ENCODE measurements at places on chromosomes 6 and 20. TPM values are rescaled to one million over a fixed set of nuclear protein-coding genes. Genes with fewer than 3 reads are reported as not detected.

BPIFB4 gene
- not detected for total RNA-seq

AGER gene
- total RNA-seq, result 0.15 TPM

THEMIS gene
- total RNA-seq, result not detected

HLA-DQA1 gene
- not detected for total RNA-seq

DNA sequence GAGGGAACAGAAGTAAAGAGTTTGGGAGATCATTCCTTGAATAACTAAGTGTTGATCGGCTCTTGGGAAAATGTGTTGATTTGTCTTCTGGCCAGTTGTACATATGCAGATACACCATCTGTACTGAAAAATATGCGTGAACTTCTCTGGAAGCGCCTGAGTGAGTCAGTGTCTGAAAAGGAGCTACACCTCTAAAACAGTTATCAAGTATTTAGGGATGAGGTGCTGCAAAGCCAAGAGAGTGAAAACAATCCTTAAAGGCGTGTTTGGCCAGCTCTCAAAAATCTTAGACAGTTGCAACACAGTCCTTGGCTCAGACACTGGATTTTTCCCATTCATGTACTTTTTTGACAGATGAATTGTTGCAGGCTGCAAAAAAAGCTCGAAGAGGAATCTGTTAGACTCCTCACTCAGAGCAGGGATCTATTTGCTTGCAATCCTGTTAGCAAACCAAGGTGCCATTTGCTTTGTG, 61.3 kb downstream of the BMP6 start:
- DNase-seq, result no peak

GRCh38 chr6:140533526-140533925, 1159.1 kb upstream of the CITED2 start:
- DNase-seq, result no peak

- DNase-seq, result no peak
Observed at GRCh38 chr20:61369731-61370520, 117.9 kb downstream of the CDH4 start.

- DNase-seq, result no peak
Observed at GRCh38 chr6:25703005-25703404, 51.0 kb downstream of the SCGN start.

- DNase-seq, result peak; percentile 63
Observed at GRCh38 chr6:130019326-130020072, 1.1 kb downstream of the L3MBTL3 start.

DNA sequence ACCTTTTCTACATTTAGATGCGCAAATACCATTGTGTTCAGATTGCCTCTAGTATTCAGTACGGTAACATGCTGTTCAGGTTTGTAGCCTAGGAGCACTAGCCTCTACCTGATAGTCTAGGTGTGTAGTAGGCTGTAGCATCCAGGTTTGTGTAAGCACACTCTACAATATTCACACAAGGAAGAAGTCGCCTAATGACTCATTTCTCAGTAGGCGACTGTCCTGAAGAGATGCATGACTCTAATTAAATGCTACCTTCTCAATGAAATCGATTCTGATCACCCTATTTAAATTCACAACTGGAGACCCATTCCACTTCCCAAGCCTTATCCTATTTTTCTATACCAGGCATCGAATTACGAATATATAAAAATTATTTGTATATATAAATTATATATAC, 1.3 kb downstream of the MCUR1 start:
- DNase-seq, result no peak

GRCh38 chr6:14444295-14444972, 326.9 kb downstream of the CD83 start:
- no peak for DNase-seq
